ENCODE measurements at places on chromosomes 4 and X.
A peak's percentile ranks its signal among the peaks of the same experiment; 100 is the strongest.

GRCh38 chr4:169024762-169025161 lies 14.7 kb upstream of the CBR4 start:
- no peaks in the 10 kb centered on the region for H3K36me3 ChIP-seq
- H3K4me1 ChIP-seq = no peaks in the 10 kb centered on the region
- H3K27ac ChIP-seq = no peak overlapping the region
- peaks cover 13% of the 10 kb centered on the region for H3K27me3 ChIP-seq

- H3K4me3 ChIP-seq = no peak overlapping the region
- peaks cover 3% of the 10 kb centered on the region for H3K36me3 ChIP-seq
- no peak overlapping the region for H3K27ac ChIP-seq
- H3K27me3 ChIP-seq = peaks cover 21% of the 10 kb centered on the region
These were observed 2.4 kb upstream of the SETD7 start for GRCh38 chr4:139558235-139559088.

GRCh38 chrX:96685210-96686099 lies 813 bp downstream of the DIAPH2 start:
- no peaks in the 10 kb centered on the region for H3K27me3 ChIP-seq
- H3K36me3 ChIP-seq = no peaks in the 10 kb centered on the region
- H3K4me3 ChIP-seq = peak overlapping the region; percentile 86

DNA sequence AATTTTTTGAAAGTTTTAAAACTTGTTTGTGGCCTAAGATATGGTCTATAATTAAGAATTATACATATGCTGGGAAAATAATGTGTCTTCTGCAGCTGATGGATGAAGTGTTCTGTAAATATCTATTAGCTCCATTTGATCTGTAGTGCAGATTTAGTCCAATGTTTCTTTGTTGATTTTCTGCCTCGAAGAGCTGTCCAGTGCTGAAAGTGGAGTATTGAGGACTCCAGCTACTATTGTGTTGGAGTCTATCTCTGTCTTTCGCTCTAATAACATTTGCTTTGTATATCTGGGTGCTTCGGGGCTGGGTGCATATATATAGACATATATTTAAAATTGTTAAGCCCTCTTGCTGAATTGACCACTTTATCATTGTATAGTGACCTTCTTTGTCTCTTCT lies 2127.3 kb downstream of the PCDH7 start:
- no peak overlapping the region for H3K4me3 ChIP-seq
- no peaks in the 10 kb centered on the region for H3K27me3 ChIP-seq
- H3K36me3 ChIP-seq = no peaks in the 10 kb centered on the region
- no peak overlapping the region for H3K27ac ChIP-seq
- DNase-seq = no peak

GRCh38 chrX:137431693-137432488 lies 134.0 kb upstream of the ZIC3 start:
- H3K27ac ChIP-seq = no peak overlapping the region
- no peak overlapping the region for H3K4me3 ChIP-seq
- no peaks in the 10 kb centered on the region for H3K4me1 ChIP-seq
- H3K27me3 ChIP-seq = peaks cover 27% of the 10 kb centered on the region

DNA sequence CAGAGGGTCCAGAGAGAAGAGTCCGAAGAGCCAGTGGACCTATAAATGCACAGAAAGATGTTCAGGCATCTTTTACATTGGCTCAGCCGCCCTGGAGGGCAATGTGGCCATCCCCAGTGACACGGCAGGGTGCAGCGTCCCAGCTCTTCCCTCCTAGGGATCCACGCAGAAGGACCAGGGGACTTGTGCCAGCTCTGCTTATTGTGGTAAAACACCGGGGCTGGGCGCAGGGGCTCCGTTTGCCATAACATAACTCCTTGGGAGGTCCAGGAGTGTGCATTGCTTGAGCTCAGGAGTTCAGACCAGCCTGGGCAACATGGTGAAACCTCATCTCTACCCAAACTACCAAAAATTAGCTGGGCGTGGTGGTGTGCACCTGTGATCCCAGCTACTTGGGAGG lies 70.2 kb downstream of the CPZ start:
- H3K36me3 ChIP-seq = no peaks in the 10 kb centered on the region
- H3K4me1 ChIP-seq = no peaks in the 10 kb centered on the region
- H3K4me3 ChIP-seq = no peak overlapping the region
- no peak overlapping the region for H3K27ac ChIP-seq
- peaks cover 9% of the 10 kb centered on the region for H3K27me3 ChIP-seq

DNA sequence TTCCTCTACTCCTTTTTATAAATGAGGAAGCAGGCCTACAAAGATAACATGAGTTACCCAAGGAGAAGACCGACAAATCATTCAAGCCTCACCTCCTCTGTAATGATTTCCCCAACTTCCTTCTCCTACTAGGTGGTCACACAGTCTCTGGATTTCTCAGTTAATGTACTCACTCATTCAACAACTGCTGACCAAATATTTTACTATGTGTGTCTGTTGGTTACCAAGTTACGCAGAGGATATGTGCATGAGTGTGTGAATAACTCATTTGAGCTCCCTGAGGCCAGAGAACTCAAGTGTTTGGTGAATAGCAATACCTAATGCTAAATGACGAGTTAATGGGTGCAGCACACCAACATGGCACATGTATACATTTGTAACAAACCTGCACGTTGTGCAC lies 10.4 kb downstream of the CASK start:
- no peaks in the 10 kb centered on the region for H3K36me3 ChIP-seq
- no peak for DNase-seq
- H3K4me1 ChIP-seq = peaks cover 67% of the 10 kb centered on the region
- no peak overlapping the region for H3K4me3 ChIP-seq
- no peaks in the 10 kb centered on the region for H3K27me3 ChIP-seq

GRCh38 chr4:48649505-48649904 lies 130.6 kb downstream of the FRYL start:
- H3K27me3 ChIP-seq = no peaks in the 10 kb centered on the region
- no peak overlapping the region for H3K4me3 ChIP-seq
- H3K4me1 ChIP-seq = peaks cover 39% of the 10 kb centered on the region
- H3K27ac ChIP-seq = no peak overlapping the region
- H3K36me3 ChIP-seq = peaks cover 5% of the 10 kb centered on the region
- DNase-seq = no peak

DNA sequence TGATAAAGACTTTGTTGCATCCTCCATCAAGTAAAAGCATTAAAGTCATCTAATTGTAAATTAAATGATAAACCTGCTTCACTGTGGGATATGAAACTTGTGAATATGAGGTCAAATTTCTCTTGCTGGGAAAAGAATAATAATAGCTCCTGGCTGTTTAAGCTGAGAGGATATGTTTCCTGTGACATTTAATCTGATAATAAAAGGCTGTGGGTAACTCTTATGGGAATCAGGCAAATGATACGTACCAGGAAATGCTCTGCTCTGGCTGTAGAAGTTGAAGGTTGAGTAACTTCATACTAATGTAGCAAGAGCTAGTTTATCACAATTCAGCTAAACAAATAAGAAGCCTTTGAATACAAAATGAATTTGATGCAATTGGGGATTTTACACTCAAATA lies 574.6 kb downstream of the RAPGEF2 start:
- no peak overlapping the region for H3K27ac ChIP-seq
- no peaks in the 10 kb centered on the region for H3K36me3 ChIP-seq
- no peak overlapping the region for H3K4me3 ChIP-seq
- no peaks in the 10 kb centered on the region for H3K4me1 ChIP-seq
- H3K27me3 ChIP-seq = no peaks in the 10 kb centered on the region

- DNase-seq = no peak
- H3K4me1 ChIP-seq = no peaks in the 10 kb centered on the region
- no peak overlapping the region for H3K27ac ChIP-seq
- H3K27me3 ChIP-seq = no peaks in the 10 kb centered on the region
- H3K4me3 ChIP-seq = no peak overlapping the region
These were observed 682.0 kb downstream of the KCTD8 start for GRCh38 chr4:43766648-43767047.

DNA sequence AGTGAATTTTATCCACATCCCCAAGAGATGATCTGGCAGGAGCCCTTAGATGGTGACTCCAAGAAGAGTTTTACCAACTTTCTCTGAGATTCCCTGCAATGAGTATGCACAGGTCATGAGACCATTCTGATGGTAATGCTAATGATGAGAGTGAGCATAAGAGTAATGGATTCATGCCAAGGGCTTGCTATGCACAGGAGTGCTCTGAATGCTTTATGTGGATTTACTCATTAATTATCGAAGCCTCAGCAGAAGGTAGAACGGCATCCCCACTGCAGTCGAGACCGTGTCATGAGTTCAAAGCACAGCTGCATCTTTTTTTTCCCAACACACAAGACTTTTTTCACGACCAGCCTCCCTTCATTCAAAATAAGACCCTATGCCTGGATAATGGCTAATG lies 355.0 kb downstream of the RAB28 start:
- H3K27me3 ChIP-seq = no peaks in the 10 kb centered on the region
- no peaks in the 10 kb centered on the region for H3K4me1 ChIP-seq
- DNase-seq = no peak
- no peak overlapping the region for H3K4me3 ChIP-seq
- H3K36me3 ChIP-seq = no peaks in the 10 kb centered on the region

GRCh38 chrX:109345856-109346255 lies 136.0 kb downstream of the GUCY2F start:
- H3K36me3 ChIP-seq = no peaks in the 10 kb centered on the region
- no peaks in the 10 kb centered on the region for H3K27me3 ChIP-seq
- no peak overlapping the region for H3K4me3 ChIP-seq

DNA sequence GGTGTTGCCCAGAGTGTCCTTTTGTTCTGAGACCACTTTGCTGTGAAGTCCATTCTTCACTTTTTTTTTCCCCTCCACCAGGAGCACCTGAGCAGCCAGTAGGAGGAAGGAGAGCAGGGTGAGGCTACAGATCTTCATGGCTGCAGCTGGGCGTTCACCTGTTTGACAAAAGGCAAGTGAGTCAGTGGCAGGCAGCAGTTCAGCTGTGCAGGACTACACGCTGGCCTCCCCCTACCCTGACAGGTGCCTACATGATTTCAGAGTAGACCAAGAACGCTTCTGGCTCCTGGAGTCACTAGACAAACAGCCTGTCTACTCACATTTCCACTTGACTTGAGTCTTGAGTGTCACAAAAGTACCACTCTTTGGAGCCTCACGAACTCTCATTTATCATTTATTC lies 2.0 kb downstream of the FGFBP1 start:
- no peaks in the 10 kb centered on the region for H3K4me1 ChIP-seq
- H3K27ac ChIP-seq = no peak overlapping the region
- H3K27me3 ChIP-seq = peaks cover 4% of the 10 kb centered on the region
- no peaks in the 10 kb centered on the region for H3K36me3 ChIP-seq

GRCh38 chr4:148901075-148901705 lies 459.0 kb upstream of the NR3C2 start:
- H3K4me1 ChIP-seq = no peaks in the 10 kb centered on the region
- DNase-seq = no peak
- H3K27ac ChIP-seq = no peak overlapping the region
- H3K36me3 ChIP-seq = peaks cover 4% of the 10 kb centered on the region
- no peaks in the 10 kb centered on the region for H3K27me3 ChIP-seq

- H3K27me3 ChIP-seq = no peaks in the 10 kb centered on the region
- peaks cover 14% of the 10 kb centered on the region for H3K4me1 ChIP-seq
- DNase-seq = no peak
- H3K27ac ChIP-seq = peak overlapping the region; percentile 34
- no peak overlapping the region for H3K4me3 ChIP-seq
- H3K36me3 ChIP-seq = no peaks in the 10 kb centered on the region
These were observed 335.1 kb downstream of the ANK2 start for GRCh38 chr4:113384600-113384999.

GRCh38 chr4:17701138-17701839 lies 80.1 kb downstream of the FAM184B start:
- H3K27ac ChIP-seq = no peak overlapping the region
- no peak for DNase-seq
- H3K27me3 ChIP-seq = peaks cover 7% of the 10 kb centered on the region
- H3K4me3 ChIP-seq = no peak overlapping the region
- H3K4me1 ChIP-seq = no peaks in the 10 kb centered on the region
- H3K36me3 ChIP-seq = no peaks in the 10 kb centered on the region

DNA sequence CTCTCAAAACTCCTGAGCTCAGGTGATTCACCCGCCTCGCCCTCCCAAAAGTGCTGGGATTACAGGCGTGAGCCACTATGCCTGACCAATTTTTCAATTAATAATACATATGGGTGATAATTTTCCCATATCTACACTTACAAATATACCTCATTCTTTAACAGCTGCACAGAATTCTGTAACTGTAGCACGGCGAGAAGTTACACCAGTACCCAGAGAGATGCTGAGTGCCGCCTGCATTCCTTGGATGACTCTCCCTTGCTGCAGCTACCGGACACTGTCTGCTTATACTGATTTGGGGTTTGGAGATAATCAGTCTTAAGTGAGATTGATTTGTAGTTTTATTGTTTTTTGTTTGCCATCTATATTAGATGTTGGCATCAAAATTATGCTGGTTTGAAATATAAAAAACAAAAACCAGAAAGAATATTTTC lies 5.8 kb downstream of the TIFA start:
- H3K4me1 ChIP-seq = peaks cover 72% of the 10 kb centered on the region
- H3K27me3 ChIP-seq = no peaks in the 10 kb centered on the region
- H3K27ac ChIP-seq = no peak overlapping the region
- peaks cover 56% of the 10 kb centered on the region for H3K36me3 ChIP-seq

- H3K27ac ChIP-seq = no peak overlapping the region
- peaks cover 2% of the 10 kb centered on the region for H3K27me3 ChIP-seq
- no peak overlapping the region for H3K4me3 ChIP-seq
- no peaks in the 10 kb centered on the region for H3K36me3 ChIP-seq
These were observed 9.7 kb upstream of the TSR2 start for GRCh38 chrX:54430519-54430918.

GRCh38 chr4:180557348-180557747 lies 1685.9 kb upstream of the TENM3 start:
- DNase-seq = no peak
- no peak overlapping the region for H3K4me3 ChIP-seq
- H3K27me3 ChIP-seq = no peaks in the 10 kb centered on the region
- no peaks in the 10 kb centered on the region for H3K36me3 ChIP-seq

DNA sequence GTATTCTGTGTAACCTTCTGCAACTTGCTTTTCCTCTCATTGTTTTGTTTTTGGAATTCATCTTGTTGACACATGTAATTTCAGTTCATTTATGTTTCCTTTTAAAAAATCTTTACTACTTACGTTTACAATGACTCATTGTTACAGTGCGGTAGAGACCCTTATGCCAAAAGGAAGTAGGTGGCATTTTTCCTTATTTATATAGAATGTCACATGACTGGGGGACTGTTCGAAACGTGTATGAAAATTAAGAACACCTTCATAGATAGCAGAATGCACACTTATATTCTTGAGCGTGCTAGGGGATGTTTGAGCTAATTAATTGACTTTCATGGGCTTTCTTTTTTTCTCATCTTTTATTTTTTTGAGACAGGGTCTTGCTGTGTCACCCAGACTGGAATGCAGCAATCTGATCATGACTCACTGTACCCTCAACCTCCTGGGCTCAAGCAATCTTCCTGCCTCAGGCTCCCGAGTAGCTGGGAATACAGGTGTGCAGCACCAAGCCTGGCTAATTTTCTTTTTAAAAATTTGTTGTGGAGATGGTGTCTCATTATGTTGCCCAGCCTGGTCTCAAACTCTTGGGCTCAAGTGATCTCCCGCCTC lies 7.3 kb downstream of the REPS2 start:
- peaks cover 4% of the 10 kb centered on the region for H3K27me3 ChIP-seq
- H3K4me3 ChIP-seq = no peak overlapping the region
- no peak overlapping the region for H3K27ac ChIP-seq
- no peak for DNase-seq

- peak; percentile 10 for DNase-seq
- H3K27me3 ChIP-seq = no peaks in the 10 kb centered on the region
- peaks cover 6% of the 10 kb centered on the region for H3K4me1 ChIP-seq
- no peak overlapping the region for H3K27ac ChIP-seq
- peaks cover 3% of the 10 kb centered on the region for H3K36me3 ChIP-seq
These were observed 90.6 kb downstream of the LRP2BP start for GRCh38 chr4:185304944-185305690.

All from activated naive CD8-positive, alpha-beta T cell treated with anti-CD3 and anti-CD28 coated beads, Interleukin-2, amount 50 U/mL, for 24 hours (primary cell).